ENCODE measurements at places on chromosomes 3 and 15.
A peak's percentile ranks its signal among the peaks of the same experiment; 100 is the strongest.

GRCh38 chr3:171142985-171143384 is 116.5 kb upstream of the SLC2A2 start:
- DNase-seq, result no peak

GRCh38 chr3:4751502-4752101 is 227.6 kb upstream of the BHLHE40 start:
- DNase-seq, result no peak

GRCh38 chr3:50519471-50520089 is 16.1 kb upstream of the CACNA2D2 start:
- DNase-seq, result peak; percentile 85

DNA sequence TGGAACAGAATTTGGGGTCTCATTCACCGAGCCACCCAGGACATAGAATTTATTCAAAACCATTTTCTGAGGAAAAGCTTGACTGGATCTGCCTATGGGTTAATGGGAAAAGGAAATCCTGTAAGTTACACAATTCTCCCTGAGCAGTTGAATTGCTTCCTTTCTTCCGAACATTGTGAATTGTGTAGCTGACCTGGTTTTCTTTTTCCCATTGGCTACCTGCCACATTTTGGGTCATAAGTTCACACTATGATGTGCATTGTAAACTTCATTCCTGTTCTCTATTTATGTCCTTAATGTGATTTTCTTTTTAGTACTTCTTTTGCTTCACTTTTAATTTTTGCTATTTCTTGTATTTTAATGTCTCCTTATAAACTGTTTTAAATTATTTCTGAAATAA is 386.0 kb upstream of the LRRC3B start:
- DNase-seq, result no peak

Measured in activated CD8-positive, alpha-beta T cell treated with anti-CD3 and anti-CD28 coated beads, Interleukin-2, amount 10 ng/mL, durations not matched to agents 7 days and 5 days (primary cell).